ENCODE measurements at places on chromosomes 4 and X.
A peak's percentile ranks its signal among the peaks of the same experiment; 100 is the strongest.

DNA sequence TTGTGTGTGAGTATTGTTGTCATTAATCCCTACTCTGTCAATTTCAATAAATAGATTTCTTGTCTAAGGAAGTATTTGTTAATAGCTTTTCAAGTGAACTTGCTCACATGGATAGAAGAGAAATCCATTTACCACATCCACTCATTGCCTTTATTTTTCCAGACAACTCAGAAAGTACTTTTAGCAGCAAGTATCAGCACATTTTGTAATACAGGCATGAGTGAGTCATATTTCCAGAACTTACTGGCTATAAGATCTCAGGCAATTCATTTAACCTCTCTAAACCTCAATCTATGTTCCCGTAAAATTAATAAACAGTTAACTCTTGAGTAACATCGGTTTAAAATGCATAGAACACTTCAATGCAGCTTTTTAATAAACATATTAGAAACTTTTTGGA is 317.9 kb upstream of the PCDH7 start:
- DNase-seq = no peak

- no peak for DNase-seq
Measured at GRCh38 chrX:29665532-29665931, 549.8 kb upstream of the MAGEB2 start.

DNA sequence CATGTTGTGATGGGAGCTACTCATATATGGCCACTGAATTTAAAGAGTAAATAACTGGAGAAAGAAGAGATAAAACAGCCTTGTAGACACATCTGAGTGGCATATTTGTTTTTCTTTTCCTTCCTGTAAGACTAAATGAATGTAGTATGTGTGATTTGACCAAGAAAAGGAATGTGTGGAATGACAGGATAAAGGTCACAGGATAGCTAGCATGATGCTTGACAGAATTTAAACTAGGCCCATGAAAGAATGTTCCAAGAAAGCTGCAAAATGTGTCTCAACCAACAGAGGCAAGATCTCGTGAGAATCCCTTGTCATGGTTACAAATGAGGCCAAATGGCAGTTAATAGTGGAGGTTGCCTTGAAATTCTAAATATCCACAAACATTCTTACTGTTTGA is 137.0 kb downstream of the KCNIP4 start:
- DNase-seq = no peak

DNA sequence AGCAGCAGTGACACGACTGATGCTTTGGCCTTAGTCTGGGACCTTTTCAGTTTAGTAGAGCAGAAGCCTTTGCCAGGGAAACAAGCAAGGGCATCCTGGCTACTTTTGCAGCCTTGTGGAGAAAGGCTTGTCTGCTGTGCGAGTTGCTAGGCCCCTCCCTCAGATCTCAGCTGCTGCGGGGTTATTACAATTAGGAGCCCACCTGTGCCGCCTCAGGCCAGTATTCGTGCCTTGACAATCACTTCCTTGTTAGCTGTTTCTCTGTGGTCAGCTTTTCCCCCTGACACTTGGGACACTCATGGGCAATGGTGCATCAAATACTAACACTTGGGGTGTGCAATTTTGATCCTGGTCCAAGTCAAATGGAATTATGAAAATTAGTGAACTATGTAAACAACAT is 67.9 kb downstream of the SH2D1A start:
- no peak for DNase-seq

DNA sequence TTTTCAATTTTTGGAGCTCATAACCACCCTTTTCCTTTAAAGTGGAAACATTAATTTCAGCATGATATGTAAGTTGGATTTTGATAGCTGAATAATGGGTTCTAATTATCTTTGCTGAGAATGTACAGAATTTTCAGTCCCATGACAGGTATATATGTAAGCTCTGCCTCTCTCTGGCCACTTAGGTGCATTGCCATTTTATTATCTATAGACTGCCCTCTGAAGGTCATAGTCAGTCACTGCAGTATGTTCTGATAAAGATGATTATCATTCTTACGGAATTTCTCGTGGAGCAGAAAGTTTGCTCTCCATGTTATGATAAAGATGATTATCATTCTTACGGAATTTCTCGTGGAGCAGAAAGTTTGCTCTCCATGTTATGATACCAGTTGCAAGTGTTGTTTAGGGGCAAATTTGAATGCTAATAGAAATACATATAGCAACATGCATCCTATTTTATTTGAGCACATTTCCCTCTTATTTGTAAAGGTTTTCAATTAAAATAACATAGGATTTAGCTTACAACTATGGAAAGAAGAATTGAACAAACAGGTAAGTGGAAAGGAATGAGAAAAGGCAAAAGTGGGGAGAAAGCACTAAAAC is 10.4 kb downstream of the AFP start:
- peak; percentile 58 for DNase-seq

DNA sequence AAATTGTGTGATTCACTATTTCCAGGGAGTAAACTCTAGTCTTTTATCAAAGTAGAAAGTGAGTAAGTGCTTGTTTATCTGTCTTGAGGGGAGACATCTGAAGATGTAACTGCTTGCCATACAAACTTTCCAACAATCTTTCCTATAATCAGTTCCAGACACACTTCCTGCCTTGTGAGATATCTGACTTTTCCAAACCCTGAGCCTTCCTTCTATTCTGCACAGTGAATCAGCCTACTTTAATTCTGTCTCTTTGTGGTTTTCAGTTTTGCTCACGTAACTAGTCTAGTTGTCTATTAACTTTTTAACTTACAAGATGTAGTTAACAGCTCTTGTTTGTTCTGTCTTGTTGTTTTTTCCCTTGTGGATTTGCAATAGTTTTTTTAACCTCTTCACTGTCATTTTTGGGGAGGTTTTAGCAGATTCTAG is 947.8 kb downstream of the C4orf33 start:
- DNase-seq = no peak

GRCh38 chrX:130109429-130110378 is 593 bp downstream of the ELF4 start:
- no peak for DNase-seq
